ENCODE measurements at places on chromosomes 6 and 20. TPM values are rescaled to one million over a fixed set of nuclear protein-coding genes. Genes with fewer than 3 reads are reported as not detected.

The RSPO4 gene
- polyA plus RNA-seq: not detected

The FAM83C gene
- polyA plus RNA-seq: not detected

The IL17A gene
- polyA plus RNA-seq: not detected

The MDFI gene
- 0.13 TPM for polyA plus RNA-seq

The POM121L2 gene
- not detected for polyA plus RNA-seq

The PSMB1 gene
- polyA plus RNA-seq: 254 TPM

The OOEP gene
- polyA plus RNA-seq: 1.1 TPM

The HLA-DQA1 gene
- polyA plus RNA-seq: 9.3 TPM

The MYL9 gene
- 1,693 TPM for polyA plus RNA-seq

The C20orf144 gene
- 0.31 TPM for polyA plus RNA-seq

The RAB44 gene
- polyA plus RNA-seq: not detected

The RSPH9 gene
- polyA plus RNA-seq: 0.13 TPM

The ARFGEF3 gene
- 0.10 TPM for polyA plus RNA-seq

The ADISSP gene
- 14.0 TPM for polyA plus RNA-seq

The HCK gene
- 4.0 TPM for polyA plus RNA-seq

The ZSCAN31 gene
- polyA plus RNA-seq: 4.4 TPM

The PBOV1 gene
- polyA plus RNA-seq: not detected

The CRYBG1 gene
- polyA plus RNA-seq: 0.41 TPM

The SEMG1 gene
- polyA plus RNA-seq: not detected

The PRR18 gene
- not detected for polyA plus RNA-seq

The RAET1G gene
- polyA plus RNA-seq: not detected

The BTNL2 gene
- polyA plus RNA-seq: not detected
